ENCODE measurements at places on chromosomes 7 and 10.

- no peak for DNase-seq
These were observed 29.5 kb downstream of the CDC123 start for GRCh38 chr10:12225444-12225843.

DNA sequence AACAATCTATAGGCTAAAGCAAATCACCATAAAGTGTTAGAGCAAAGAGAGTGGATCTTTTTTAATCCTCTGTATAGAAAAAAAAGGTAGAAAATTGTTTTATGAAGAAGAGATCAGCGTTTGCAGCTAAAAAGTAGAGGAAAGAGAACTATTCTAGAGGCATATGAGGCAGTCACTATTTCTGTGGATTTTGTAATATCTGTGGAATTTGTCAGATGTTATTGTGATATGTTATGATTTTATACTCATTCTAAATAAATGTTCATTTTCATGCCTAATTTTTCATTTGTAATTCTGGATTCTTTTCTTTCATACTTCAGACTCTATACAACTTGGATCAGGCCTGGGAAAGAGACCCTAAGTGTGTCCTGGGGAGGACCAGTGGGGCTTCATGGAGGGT lies 295.0 kb upstream of the LYZL1 start:
- DNase-seq = no peak

- no peak for DNase-seq
These were observed 63.0 kb downstream of the HOXA1 start for GRCh38 chr7:27032839-27033238.

DNA sequence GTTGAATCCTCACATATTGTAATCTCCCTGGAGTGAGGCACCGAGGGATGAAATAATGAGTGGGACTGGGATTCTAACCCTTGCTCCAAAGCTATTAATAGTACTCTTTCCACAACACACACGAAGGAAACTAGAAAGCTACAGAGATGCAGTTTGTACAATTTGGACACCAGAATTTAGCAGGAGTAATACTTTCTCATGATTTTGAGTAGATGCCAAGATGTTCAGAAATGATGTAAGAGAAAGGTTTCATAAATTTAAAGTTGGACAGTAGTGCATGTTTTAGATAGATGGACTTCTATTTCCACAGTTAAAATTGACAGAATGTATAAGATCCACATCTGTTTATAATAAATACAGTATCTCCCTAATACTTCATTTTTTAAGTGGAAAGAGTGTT lies 46.5 kb downstream of the PRR15 start:
- DNase-seq = no peak

- DNase-seq = no peak
These were observed at the start of gene EPHB4 for GRCh38 chr7:100827330-100828226. Gene EPHB4 (minus strand): TSS chr7:100827523. CDS start chr7:100827030, 493 bp downstream.

GRCh38 chr7:151110941-151111645 lies 24.8 kb downstream of the AGAP3 start:
- peak; percentile 63 for DNase-seq

GRCh38 chr10:130579913-130580312 lies 443.7 kb downstream of the GLRX3 start:
- no peak for DNase-seq

GRCh38 chr7:936386-937054 lies 18.0 kb downstream of the ADAP1 start:
- no peak for DNase-seq
